ENCODE measurements at places on chromosomes 4 and X. TPM values are rescaled to one million over a fixed set of nuclear protein-coding genes. Genes with fewer than 3 reads are reported as not detected.

MGARP gene
- total RNA-seq, result not detected

DNA sequence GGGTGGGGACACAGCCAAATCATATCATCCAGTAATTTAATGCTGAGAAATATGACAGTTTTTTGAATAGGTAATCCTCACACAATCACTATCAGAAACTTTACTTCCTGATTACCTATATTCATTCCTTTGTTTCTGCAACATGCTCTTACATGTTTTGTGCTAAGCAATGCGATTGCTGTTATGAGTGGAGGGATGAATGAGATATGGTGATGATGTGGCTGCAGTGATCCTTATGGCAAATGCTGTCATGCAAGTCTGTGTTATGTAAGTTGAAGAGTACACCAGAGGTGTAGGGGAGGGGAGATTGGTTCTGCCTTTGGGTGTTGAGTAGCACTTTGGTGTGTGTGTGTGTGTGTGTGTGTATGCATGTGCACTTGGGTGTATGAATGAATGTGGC is 14.6 kb downstream of the HERC3 start:
- no peak for DNase-seq

ZGRF1 gene
- total RNA-seq, result 8.5 TPM

DNA sequence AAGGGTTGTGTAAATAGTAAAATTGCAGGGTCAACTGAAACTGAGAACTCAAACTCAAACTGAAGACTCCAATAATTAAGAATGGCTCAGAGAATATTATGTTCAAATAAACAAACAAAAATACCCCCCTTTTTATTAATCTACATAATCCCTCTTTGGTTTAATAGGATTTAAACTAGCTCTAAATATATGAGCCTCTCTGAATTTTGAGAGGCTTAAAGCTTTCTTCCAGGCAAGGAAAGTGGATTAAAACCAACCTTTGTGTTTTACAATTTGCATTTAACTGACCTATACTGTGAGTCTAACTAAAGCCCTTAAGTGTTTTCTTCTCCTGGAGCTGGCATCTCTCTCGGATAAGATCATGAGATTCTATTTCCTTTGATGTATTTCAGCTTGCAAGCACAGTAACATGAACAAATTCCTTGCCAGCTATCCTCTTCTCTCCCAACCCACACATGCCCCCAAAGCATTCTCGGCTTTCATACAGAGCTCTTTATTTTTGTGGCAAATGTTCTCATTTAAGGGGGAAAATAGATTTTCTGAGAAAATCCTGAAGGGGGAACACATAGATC is 1310.8 kb upstream of the AGA start:
- DNase-seq, result no peak

GATA1 gene
- total RNA-seq, result not detected

ATP6AP1 gene
- 5.1 TPM for total RNA-seq

DNA sequence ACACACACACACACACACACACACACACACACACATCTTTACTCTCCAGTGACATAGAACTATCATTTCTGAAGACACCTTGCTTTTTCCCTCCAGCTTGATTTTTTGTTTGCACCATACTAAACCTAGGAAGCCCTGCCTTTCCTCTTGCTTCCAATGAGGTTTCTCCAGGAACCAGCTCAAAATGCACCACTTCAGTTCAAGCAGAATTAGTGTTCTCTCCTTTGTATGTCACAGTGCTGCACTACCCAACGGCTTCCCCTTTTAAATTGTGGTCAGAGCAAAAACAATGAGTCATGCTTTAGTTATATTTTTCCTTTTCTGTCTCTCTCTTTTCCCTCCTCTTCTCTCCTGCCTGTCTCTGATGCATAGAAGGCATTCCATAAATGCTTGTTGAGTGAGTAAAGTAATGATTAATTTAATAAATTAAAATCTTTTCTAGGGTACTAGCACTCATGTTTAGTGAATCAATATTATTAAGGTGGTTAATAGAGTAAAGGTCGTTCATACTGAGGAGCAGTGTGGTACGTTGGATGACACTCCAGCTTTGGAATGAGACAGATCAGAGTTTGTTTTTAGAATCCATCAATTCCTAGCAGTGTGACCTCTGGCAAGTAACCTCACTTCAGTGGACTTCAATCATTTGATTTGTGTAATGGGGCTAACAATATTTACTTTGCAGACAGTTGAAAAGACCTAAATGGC is 5.9 kb downstream of the RTL3 start:
- DNase-seq, result no peak

CTAG1B gene
- total RNA-seq, result 0.46 TPM

CPZ gene
- total RNA-seq, result 1.8 TPM

Data from uterus (tissue), 4 donors.